ENCODE measurements at places on chromosomes 6 and 20.
A peak's percentile ranks its signal among the peaks of the same experiment; 100 is the strongest.

DNA sequence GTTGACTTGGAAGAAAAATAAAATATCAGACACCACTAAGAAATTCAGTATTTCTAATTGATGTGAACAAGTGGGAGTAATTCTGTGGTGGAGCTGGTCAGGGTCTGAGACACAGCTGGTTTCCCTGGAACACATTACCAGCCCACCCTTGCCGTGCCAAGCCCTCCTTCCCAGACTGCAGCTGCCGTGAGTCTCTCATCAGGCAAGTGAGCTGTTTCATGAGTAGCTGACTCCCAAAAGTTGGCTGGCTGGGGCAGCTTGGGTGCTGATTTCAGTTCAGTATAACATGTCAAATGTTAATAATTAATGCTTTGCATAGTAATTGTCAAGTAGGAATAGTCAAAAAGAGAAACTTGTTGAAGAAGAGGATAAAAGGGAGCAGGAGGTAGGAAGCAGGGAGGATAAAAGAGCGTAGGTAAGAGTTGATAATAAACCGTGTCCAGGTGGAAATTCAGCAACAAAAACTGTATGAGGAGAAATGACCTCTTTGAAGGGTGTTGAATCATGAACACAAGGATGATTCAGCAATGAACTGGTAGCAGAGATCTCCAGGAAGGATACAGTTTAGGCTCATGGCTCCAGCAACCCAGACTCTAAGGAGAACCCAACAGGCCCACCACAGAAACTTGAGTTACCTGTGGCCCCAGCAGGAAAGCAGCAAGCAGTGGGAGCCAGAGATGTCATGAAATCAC, 110.9 kb upstream of the SSTR4 start:
- DNase-seq, result no peak

GRCh38 chr6:16273256-16273655, 34.9 kb downstream of the GMPR start:
- no peak for DNase-seq

DNA sequence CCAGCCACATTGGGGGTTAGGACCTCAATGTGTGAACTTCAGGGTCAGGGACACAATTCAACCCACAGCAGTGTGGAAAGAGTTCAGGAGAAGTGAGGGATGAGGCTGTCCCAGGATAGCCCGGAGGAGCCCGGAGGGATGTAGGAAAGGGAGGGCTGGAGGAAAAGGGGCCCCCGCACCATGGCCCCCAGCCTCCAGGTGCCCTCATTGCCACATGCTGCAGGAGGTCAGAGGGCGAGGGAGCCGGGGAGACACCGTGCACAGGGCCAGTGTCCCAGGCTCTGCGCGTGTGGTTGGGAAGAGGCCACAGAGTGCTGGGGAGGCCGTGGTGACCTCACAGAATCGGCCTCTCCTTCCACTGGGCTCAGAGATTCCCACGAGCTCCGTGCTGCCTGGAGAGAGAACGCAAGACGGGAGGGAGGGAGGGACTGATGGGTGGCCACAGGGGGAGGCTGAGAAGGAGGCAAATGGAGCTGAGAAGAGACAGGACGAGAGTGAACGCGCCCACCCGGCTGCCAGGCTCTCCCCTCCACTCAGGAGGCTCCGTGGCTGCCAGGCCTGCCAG, 215.1 kb downstream of the DLL1 start:
- peak; percentile 7 for DNase-seq

GRCh38 chr6:37492236-37492972, 7.3 kb downstream of the CCDC167 start:
- DNase-seq, result no peak

- DNase-seq, result no peak
Measured at GRCh38 chr6:77548190-77548589, 84.9 kb upstream of the HTR1B start.

GRCh38 chr20:33635341-33635740, 26.8 kb upstream of the C20orf144 start:
- DNase-seq, result no peak

- no peak for DNase-seq
Measured at GRCh38 chr20:54131675-54132611, 41.8 kb downstream of the CYP24A1 start.

DNA sequence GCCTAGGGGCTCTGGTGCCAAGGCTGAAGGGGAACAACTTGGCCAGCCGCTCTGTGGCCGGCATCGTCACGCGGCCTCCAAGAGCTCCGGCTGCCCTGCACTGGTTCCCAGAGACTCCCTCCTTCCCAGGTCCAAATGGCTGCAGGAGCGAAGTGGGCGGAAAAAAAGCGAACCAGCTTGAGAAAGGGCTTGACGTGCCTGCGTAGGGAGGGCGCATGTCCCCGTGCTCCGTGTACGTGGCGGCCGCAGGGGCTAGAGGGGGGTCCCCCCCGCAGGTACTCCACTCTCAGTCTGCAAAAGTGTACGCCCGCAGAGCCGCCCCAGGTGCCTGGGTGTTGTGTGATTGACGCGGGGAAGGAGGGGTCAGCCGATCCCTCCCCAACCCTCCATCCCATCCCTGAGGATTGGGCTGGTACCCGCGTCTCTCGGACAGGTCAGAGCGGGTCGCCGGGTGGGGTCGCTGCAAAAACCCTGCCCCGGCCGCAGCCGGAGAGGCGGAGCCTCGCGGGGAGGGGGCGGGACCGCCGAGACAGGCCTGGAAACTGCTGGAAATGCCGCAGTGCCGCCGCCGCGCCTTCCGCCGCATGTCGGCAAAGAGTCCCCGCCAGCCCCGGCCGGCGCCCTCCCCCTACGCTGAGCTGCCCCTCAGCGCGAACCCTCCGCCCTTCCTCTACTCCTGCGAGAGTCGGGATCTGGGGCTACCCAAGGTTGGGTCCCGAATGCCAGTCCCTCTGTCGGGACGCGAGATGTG, 814 bp upstream of the HSP90AB1 start:
- DNase-seq, result peak; percentile 94

GRCh38 chr20:32316667-32317066, 39.2 kb downstream of the KIF3B start:
- no peak for DNase-seq

DNA sequence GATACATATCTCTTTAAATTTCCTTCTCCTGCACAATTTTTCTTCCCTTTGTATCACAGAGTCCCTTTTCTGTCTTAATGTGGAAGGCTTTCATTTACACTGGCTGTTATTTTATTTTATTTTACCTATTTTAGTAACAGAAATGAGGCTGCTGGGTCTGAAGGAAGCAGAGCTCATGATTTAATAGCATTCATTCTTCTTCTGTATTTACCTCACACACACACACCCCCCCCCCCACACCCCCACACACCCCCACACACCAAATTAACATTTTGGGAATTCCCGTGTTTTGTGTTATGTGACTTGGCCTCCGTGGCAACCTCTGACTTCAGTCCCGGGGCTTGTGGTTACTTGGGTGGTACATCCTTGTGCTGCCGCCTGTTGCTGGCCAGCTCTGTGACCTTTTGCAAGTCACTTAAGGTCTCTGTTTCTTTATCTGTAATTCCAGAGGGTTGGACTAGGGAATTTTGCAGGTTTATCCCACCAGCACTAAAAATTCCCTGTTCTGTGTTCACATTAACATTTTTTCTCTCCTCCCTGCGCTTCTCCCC, 108.8 kb downstream of the TIAM2 start:
- no peak for DNase-seq

GRCh38 chr6:84193114-84193708, 34.2 kb downstream of the CEP162 start:
- DNase-seq, result no peak

DNA sequence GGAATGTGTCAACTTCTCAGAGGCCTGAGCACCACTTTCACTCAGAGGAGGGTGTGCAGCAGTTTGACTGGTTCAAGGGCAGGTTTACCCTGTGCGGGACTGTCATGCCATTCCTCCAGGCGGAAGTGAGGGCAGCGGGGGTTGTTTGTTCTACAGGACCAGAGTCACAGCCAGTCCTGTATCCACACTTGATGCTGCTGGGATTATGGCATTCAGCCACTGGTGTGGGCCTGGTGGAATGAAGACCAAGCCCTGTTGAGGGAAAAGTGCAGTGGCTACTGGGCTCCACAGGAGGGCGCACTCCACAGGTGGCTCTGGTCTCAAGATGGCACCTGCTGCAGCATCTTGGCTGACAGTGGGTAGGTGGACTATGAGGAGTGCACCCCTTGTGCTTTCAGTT, 14.8 kb downstream of the SEMG2 start:
- DNase-seq, result peak; percentile 40

DNA sequence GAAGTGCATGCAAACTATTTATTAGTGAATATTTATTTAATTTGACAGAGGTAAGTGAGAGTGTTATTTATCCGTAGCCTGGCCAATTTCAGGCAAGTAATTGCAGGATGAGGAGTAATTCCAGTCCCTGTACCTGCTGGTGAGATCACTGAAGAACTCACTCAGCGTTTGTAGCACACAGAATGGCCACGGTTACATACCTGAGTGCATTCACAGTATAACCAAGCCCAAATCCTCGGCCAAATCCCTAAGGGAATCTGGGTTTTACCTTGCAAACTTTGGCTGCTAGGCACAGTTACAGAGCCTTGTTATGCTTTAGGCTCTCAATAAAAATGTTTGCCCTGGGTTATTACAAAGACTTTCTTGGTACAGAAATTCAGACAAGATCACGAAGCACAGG, 93.3 kb downstream of the KCNQ5 start:
- DNase-seq, result no peak

GRCh38 chr6:56838965-56839364, 115.9 kb upstream of the BEND6 start:
- DNase-seq, result no peak

Measured in stimulated activated CD8-positive, alpha-beta memory T cell treated with anti-CD3 and anti-CD28 coated beads, Interleukin-4, amount 100 ng/mL, for 48 hours (primary cell).